ENCODE measurements at places on chromosomes 5 and 9.

- DNase-seq: no peak
Observed at GRCh38 chr5:86837610-86838009, 219.9 kb downstream of the COX7C start.

GRCh38 chr9:7315746-7316145, 483.8 kb downstream of the DMAC1 start:
- DNase-seq: no peak

- DNase-seq: no peak
Observed at GRCh38 chr5:169139480-169140050, 161.4 kb downstream of the SLIT3 start.

- no peak for DNase-seq
Observed at GRCh38 chr9:33800886-33801285, 5.5 kb downstream of the PRSS3 start.
